ENCODE measurements at places on chromosomes 13 and 19.

DNA sequence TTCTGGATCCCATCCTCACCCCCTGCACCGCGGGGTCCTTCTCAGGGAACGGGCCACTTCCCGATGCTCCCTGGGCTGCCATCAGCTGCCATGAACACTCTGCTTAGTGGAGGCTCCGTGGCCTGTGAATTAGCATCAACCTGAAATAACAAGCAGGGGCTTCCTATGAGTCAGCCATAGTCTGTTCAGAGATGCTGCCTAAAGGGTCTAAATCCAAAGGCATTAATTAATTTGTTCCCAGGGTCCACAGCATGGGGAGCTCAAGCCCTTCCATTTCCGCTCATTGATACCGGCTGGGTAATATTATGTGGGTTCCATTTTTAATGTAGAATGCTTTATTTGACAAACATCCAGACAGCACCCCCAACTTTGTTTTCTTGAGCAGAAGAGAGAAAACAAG lies 341.9 kb upstream of the TMTC4 start:
- DNase-seq, result no peak

- no peak for DNase-seq
These were observed 34.3 kb upstream of the STARD13 start for GRCh38 chr13:33319859-33320258.

GRCh38 chr13:26457212-26457611 lies 100.3 kb upstream of the WASF3 start:
- DNase-seq, result no peak

GRCh38 chr19:19425170-19425875 lies 19.8 kb downstream of the GATAD2A start:
- DNase-seq, result no peak

- no peak for DNase-seq
These were observed 60.8 kb downstream of the CEBPG start for GRCh38 chr19:33434069-33434885.

- peak; percentile 70 for DNase-seq
These were observed 9.4 kb downstream of the LTBP4 start for GRCh38 chr19:40610396-40611064.

DNA sequence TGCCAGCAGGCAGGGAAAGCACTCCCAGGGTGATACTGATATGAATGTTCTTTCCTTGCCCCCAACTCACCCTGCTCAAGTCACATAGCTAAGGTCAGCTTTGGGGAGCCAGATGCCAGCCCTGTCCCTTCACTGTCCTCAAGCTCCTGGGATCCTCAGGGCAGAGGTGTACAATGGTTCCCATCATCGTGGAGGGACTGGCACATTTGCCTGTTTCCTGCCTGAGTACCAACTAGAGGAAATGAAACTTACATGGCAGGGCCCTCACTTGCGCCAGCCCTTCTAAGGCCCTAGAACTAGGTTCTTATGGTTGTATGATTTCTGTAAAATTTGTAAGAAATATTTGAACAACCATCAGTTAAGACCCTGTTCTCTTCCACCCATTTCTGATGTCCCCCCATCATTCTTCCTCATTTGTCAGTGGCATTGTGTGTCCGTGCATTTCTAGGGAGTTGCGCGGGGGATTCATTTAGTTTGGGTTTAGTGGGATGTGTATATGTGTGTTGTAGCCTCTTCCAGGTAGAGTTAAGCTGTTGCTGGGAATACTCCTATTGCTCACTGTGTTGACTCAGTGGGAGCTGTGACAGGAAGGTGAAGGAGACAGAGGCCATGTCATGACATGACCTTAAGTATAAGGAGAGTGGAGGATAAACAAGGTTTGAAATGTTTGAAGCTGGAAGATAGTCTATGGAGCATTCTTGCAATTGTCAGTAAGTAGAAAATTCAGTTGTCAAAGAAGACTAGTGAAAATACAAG lies 41.3 kb upstream of the RCBTB2 start:
- peak; percentile 25 for DNase-seq

DNA sequence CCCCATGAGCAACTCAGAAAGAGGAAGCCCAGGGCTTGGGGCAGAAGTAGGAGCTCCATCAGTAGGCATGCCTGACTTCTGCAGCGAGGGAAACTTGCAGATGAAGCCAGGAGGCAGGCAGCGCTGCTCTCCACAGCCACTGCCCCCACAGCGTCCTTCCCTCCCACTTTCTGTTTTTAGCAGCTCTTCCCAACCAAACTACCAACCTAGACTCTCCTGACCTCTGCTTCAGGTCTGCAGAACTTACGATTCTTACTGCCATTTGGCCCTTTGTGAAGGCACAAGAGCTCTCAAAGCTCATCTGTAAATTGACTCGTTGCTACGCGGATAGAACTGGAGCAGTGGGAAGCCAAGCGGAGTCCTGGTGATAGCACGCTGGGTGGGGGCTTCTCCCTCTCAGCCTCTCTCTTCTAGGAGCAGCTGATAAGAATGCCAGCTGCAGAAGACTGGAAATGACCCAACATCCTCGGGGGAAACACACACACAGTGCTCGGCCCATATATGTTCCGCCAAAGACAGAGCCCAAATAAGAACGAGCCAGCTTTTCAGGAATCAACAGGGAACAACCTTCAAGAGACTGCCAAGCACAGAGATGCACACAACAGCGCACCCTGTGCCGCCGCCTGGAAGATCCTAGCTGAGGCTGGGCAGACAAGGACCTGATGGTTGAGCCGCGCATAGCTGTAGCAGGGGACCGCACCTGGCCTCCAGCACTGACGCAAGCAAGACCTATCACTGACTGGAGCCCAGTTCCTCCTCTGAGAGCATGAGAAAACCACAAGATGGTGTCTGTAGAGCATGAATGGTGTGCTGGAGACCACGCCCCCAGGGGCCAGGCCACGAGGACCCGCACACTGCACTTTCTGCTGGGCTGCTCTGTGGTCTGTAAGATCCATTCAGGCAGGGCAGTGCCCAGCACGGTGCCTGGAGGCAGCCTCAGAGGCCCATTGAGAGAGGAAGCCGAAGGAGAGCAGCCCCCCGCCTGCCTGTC lies 15.9 kb upstream of the SLC35E1 start:
- DNase-seq, result peak; percentile 78

GRCh38 chr13:111212517-111212873 lies 97.4 kb downstream of the ARHGEF7 start:
- DNase-seq, result no peak

- no peak for DNase-seq
These were observed 107.7 kb downstream of the RAB20 start for GRCh38 chr13:110453797-110454196.

DNA sequence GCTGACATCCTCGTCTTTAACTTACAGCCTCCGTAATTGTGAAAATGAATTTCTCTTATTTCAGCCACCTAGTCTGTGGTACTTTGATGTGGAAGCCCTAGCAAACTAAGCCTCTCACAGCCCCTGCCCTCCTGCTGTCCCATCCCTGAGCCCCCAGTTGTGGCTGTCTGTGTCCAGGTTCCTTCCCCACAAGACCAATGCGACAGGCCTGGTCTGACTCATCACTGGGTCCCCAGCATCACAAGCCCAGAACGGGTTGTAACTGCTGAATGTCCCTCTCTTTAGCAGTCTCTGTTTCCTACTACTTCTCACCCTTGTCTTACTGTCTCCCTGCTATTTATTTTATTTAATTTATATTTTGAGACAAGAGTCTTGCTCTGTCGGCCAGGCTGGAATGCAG lies 5.7 kb downstream of the POU2F2 start:
- DNase-seq, result no peak

DNA sequence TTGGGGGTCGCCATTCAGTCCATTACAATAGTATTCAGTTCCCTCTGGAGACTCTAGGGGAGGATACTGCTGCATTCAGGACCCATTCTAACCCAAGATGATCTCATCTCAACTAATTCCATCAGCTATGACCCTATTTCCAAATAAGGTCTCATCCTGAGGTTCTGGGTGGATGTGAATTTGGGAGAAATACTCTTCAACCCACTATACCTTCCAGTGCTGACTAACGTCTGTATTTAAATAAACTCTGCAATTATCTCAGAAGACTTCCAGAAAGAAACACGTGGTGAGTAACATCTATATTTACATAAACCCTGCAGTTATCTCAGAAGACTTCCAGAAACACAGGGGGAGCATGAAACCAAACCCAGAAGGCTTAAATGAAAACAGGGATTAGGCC lies 1300.7 kb downstream of the PCDH9 start:
- DNase-seq, result no peak

GRCh38 chr19:7738023-7738422 lies 6.1 kb upstream of the CLEC4G start:
- DNase-seq, result no peak

DNA sequence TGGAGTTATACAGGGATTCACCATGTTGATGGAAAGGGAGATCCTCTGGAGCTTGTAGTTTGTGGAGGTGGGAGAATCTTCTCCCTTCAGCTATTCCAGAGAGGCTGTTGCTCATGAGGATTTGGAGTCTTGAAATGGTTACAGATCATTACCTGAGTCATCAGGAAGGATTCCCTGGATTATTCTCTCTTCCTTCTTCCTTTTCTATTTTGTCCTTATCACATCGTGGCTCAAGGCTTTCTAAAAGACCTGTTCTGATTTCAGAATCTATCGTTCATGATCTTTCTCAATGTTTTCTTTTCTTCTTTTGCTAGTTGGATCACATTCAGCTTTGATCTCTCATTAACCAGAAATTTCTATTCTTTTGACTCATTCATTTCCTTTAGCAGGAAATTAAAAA lies 196.0 kb downstream of the KLF5 start:
- DNase-seq, result no peak

GRCh38 chr19:6376512-6377190 lies 918 bp upstream of the PSPN start:
- no peak for DNase-seq
